Hippocampal formation (tissue), 2 donors: ENCODE measurements at places on chromosomes 1 and 21.

DNA sequence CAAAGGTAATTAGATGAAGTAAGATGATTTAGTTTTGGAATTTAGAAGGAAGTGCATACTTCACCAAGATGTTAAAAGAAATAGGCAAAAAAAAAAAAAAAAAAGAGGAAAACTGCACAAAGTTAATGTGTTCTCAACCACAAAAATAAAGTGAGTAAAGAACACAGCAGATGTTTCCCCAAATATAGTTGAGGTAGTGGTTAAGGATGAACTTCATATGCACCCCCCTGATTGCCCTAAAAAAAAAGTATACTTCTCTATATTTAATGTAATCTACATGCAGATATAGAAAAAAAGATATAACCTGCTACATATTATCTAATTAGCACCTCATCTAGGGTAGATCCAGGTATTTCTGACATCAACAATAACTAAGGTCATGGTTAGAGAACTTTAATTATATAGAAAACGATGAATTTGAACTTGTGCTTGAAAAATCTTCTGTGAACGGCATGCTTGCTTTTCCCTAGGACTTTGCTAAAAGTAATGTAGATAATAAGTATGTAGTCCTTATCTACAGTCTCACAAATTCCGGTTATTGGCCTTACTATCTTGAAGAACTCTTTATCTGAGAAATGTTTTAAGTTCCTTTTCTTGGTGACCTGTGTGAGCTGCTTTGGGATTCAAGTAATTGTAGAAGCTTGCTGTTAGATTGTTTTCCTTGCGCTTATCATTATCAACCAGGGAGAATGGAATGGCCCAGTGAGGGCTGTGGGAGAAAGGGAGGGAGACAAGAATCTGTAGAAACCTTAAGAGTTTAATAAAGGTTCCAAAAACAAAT lies 70.1 kb upstream of the LRRC7 start:
- DNase-seq: no peak

- no peak for DNase-seq
These were observed 15.4 kb downstream of the AMPD2 start for GRCh38 chr1:109634771-109635750.

- no peak for DNase-seq
These were observed 100.1 kb upstream of the C1orf174 start for GRCh38 chr1:3999941-4000735.

GRCh38 chr1:204340081-204340889 lies 19.4 kb downstream of the PLEKHA6 start:
- no peak for DNase-seq

GRCh38 chr1:44485229-44485933 lies 80.3 kb downstream of the RNF220 start:
- peak; percentile 17 for DNase-seq

DNA sequence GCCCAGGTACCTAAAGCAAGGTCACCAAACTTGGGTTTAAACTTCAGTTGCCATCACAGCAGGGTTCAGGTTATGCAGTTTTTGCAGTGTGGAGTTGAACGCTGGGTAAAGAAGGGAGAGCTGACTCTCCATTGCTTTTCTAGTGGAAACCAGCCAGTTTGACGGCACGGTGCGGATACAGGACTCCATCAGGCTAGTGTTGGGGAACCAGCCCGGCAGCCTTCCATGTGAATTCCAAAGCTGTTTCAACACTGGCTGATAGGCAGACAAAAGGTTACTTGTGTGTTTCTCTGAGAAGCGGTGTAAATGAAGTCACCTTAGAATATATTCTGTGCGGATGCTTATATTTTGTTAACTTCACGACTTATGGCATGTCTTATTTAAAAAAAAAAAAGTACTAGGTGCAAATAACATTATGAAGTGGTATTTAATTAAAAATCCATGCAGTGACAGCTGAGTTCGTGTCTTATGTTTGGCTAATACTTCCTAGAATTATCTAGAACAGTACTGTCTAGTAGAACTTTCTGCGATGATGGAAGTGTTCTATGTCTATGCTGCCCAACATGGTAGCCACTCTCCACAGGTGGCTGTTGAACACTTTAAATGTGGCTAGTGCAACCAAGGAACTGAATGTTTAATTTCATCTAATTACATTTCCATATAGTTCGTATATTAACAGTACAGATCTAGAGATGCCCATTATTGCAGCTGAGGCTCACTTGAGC lies 29.9 kb upstream of the RCAN3 start:
- no peak for DNase-seq

- no peak for DNase-seq
These were observed 374.0 kb downstream of the NTNG1 start for GRCh38 chr1:107514841-107515240.

DNA sequence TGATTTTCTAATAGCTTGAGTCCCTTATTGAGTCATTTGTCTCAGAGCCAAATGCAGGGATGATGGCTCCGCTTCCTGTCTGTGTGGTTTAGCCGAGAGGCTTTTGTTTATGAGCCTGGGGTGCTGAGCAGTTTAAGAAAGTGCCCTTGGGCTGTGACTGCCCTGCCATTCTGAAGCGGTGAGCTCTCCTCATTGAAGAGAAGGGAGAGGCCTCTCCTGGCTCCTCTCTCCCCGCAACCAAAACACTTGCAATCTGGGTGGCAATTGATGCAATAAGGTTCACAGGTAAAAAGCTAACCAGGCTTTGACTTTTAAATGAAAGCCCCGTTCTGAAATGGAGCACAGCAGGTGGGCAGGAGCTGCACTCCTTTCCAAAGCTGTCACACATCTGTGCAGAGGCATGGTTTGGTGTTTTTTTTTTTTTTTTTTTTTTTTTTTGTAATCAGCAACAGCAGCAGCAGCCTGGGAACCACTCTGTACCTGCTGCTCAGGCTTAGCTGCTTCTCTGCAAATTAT lies 403.7 kb downstream of the SIPA1L2 start:
- no peak for DNase-seq

GRCh38 chr1:53385276-53386225 lies 57.7 kb upstream of the LRP8 start:
- no peak for DNase-seq

- no peak for DNase-seq
These were observed 98.1 kb upstream of the NFIA start for GRCh38 chr1:60984062-60984799.

DNA sequence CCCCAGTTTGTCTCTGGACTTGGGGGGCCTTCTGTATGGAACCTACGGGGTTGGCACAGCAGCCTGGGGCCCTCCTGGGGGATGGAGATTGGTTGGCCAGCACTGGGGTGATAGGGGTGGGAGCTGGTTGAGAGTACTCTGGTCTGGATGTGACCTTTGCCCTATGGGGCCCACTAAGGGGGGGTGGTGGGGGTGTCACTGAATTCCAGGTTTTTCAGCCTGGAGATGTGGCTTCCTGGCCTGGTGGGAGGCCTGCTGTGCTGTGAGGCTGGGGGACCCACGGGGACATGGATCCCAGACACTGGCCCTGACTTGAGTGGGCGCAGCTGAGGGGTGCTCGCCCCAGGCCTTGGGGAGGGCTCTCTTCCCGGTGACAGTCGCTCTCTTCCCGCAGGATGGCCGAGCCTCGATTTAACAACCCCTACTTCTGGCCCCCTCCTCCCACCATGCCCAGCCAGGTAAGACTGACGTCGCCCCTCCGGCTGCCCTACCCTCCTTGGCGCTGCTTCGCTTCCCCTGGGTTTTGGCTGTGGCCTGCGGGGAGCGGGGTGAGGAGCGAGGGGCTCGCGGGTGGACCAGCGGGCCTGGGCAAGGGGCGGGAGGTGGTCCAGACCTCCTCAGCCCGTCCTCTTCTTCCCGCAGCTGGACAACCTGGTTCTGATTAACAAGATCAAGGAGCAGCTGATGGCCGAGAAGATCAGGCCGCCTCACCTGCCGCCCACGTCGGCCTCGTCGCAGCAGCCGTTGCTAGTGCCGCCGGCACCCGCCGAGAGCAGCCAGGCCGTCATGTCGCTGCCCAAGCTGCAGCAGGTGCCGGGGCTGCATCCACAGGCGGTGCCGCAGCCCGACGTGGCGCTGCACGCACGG lies 19.6 kb downstream of the ZNF362 start:
- no peak for DNase-seq

- peak; percentile 65 for DNase-seq
These were observed at the start of gene PTPRU for GRCh38 chr1:29235955-29236711. Gene PTPRU, plus strand, starts transcription at chr1:29236522. Its CDS starts 123 bp downstream, at chr1:29236645.

DNA sequence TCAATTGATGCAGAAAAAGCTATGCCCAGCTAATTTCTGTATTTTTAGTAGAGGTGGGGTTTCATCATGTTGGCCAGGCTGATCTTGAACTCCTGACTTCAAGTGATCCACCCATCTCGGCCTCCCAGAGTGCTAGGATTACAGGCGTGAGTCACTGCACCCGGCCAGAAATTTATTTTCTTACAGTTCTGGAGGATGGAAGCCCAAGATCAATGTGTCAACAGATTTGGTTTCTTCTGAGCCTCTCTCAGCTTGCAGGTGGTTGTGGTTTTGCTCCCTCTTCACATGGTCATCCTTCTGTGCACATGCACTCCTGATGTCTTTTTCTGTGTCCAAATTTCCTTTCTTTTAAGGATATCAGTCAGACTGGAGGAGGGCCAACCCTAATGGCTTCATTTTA lies 35.6 kb downstream of the SHCBP1L start:
- DNase-seq: no peak

DNA sequence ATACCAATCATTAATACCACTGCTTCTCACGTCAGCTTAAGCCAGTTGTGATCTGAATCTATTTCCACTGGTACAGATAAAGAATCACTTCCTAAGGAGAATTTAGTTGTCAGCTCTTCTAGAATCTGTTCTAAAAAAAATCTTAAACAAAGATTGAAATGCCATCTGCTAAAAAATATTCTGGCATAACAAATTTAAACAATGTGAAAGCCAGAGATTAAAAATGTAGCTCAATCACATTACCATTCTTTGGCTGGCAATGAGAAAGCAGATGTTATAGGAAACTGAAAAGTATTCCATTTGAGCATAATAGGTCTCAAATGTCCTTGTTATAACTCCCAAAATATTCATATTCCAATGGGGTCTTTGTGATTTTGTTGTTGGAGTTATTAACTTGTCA lies 21.7 kb upstream of the LRRC8B start:
- no peak for DNase-seq

DNA sequence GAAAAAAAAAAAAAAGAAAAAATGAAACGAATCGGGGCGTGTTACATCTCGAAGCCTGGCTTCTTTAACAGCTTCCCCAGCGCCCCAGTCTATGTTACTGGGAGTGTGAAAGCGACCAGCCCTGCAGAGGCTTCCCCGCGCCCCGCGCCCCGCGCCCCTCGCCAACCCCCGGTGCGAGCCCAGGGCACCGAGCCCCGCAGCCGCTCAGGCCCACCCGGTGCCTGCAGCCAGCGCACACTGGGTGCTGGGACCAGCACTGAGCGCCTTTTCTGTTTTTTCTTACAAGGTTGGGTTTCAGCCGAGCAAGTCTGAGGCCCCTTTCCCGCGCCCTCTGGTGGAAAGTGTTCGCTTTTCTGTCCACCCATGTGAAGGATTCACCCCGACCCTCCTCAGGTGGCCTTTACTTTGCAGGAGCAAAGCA lies 42.1 kb upstream of the ZNF496 start:
- no peak for DNase-seq

DNA sequence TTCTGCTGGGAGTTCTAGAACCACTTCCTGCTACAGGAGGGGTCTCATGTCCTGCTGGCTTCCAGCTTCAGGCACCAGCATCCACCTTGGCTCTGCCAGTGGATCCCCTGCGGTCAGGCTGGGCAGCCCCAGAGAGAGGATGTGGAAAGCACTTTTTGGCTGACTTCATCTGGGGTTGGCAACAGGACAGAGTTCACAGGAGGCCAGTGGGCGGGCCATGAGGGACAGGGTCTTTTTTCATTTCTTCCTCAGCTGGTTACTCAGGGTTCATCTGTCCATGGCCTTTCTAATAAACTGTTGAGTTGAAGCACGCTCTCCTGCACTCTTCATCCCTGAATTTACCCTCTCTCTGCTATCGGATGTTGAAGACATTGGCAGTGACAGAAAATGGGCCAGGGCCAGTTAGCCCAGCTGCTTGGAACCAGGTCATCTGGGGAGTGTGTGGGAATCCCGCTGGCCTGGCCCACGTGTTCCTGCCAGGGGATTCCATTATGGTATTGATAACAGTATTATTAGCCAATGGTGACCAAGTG lies 45.2 kb downstream of the RPS6KA1 start:
- DNase-seq: no peak

- DNase-seq: peak; percentile 81
These were observed at the start of gene FAAH for GRCh38 chr1:46394108-46394871. Gene FAAH, plus strand, starts transcription at chr1:46394317. Its CDS starts 32 bp downstream, at chr1:46394349.

DNA sequence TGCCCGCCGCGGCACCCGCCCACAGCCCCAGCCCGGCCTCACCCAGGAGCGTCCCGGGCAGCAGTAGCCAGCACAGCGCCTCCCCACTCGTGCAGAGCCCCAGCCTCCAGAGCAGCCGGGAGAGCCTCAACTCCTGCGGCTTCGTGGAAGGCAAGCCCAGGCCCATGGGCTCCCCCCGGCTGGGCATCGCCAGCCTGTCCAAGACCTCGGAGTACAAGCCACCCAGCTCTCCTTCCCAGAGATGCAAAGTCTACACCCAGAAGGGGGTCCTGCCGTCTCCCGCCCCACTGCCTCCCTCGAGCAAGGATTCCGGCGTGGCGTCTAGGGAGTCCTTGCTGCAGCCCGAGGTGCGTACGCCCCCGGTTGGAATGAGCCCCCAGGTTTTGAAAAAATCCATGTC lies 531.2 kb downstream of the KIF26B start:
- DNase-seq: no peak

- no peak for DNase-seq
These were observed 79.9 kb upstream of the KIF26B start for GRCh38 chr1:245074898-245075297.

- DNase-seq: no peak
These were observed 220.0 kb downstream of the SETD4 start for GRCh38 chr21:35840197-35840799.

- no peak for DNase-seq
These were observed 34.0 kb upstream of the MAGOH start for GRCh38 chr1:53272349-53272748.

DNA sequence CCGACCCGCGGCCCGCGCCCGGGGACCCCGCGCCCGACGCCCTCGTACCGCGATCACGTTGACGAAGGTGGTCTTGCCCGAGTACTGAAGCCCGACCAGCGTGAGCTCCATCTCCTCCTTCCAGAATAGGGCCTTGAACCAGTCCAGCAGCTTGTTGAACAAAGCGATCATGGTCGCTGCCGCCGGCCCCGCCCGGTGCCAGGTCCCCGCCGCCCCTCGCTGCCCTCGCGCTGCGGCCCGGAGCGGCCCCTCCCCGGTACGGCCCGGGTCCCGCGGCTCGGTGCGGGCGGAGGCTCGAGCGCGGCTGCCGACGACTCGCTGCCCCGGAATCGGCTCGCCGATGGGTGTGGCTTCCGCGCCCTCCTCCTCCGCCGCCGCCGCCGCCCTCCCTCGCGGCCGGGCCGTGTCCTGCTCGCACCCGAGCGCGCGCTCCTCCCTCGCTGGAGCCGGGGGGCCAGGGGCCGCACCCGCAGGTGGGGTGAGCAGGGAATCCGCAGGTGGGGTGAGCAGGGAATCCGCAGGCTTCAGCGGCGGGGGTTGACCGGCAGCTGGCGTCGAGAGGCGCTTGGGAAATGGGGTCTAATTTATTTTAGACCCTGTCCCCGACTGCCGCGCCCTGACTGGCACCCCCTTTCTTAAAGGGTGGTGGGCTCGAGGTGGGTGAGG lies at the start of gene ARL8A:
Gene ARL8A (minus strand): TSS at position 336 of the 666 bp plus-strand sequence. CDS start 165 bp downstream, at position 171.
- peak; percentile 60 for DNase-seq

- DNase-seq: no peak
These were observed 1.2 kb downstream of the ABCB10 start for GRCh38 chr1:229557200-229557850.

GRCh38 chr1:175174309-175175102 lies 18.1 kb downstream of the KIAA0040 start:
- no peak for DNase-seq
